AG09319 (cell line): ENCODE measurements at places on chromosomes 1 and 21.

DNA sequence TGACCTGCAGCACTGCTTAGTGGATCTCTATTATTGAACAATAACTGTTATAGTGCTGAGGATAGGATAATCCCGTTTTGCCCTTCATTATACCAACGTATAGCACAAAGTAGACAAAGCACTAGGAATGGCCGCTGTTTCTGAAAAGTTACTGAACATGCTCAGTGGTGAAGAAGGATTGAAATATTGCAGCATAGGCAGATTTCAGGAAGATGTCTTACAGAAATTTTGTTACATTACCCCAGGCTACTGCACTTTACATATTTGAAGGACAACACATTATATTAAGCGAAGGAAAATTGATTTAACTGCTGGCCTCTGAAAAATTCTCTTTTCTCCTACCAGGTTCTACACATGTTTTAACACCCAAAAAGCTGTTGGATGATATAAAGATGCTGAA, 48.5 kb downstream of the AKNAD1 start:
- DNase-seq = no peak

DNA sequence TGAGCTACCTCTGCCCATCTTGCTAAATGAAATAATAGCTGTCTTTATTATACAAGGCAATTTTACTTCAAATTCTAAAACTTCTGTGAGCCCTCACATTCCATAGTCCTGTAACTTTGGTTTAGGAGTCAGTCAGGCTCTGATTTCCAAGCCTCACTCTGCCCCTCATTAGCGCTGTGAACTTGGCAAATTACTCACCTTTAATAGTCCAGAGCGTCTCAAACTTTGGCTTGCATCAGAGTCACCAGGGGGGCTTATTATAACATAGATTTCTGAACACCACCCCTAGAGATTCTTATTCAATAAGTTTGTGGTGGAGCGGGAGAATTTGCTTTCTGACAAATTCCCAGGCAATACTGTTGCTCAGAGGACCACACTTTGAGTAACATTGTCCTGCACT, 126.2 kb upstream of the FGGY start:
- no peak for DNase-seq

GRCh38 chr21:33135925-33136324, 66.0 kb downstream of the OLIG1 start:
- DNase-seq = no peak

DNA sequence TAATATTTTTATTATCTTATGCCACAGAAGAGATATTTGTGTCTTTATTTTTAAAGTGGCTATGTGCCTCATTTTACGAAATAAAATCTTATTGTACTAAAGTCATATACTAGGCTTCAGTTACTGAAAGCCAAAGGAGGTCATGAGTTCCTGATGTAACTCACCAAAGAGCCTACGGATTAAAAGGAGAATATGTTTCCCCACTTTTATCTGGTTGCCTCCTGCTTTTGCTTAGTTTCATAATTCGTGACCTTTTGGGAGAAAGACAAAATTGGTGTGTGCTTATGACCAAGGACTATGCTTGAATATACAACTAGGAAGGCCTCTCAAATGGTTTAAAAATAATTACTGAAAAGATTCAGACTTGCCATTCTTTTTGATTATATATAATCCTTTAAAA, 18.2 kb upstream of the AHCTF1 start:
- DNase-seq = no peak

DNA sequence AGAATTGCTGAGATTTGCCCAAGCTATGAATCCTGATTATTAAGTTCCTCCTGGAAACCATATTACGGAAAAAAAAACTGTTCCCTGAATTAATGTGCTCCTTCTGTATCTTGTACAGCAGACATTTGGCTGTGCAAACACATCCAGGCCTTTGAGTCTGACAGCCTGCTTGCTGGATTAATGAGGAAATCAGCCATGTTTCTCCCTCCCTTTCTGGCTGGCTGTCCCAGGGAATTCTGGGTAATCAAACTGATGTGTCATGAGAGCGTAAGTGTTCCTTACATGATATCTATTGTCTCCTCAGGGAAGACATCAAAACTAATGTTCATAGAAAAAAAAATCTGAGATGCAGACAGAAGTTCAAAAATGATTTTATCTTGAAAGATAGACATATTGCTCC, 18.8 kb downstream of the PGBD5 start:
- DNase-seq = no peak

DNA sequence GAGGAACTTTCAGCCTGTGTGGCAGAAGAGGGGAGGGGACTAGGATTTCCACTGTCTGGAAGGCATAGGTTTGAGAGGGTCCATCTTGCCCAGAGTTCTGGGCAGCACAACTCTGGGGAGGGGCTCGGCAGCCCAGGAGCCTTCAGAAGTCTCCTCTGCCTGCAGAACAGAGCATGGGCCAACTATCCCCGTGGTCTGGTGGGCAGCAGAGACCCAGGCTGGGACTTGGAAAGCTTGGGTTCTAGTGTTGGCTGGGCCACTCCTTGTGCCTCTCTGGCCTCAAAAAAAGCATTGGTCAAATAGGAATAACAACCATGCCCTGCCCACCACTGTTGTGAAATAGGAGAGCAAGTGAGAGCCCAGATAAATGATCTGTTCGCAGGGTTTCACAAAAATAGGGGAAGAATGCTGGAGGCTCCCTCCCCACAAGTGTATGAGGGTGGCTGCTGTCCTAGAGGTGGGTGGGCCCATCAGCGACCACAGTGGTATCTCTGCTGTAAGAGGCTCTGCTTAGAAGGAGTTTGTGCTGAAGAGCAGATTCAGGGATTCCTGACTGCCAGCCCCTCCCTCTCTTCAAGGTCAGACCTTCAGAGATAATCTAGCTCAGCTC, 8.9 kb downstream of the EPHA10 start:
- DNase-seq = no peak

GRCh38 chr21:21324297-21324696, 326.1 kb downstream of the NCAM2 start:
- DNase-seq = no peak

GRCh38 chr1:174928541-174928940, 71.2 kb upstream of the CACYBP start:
- DNase-seq = no peak

- no peak for DNase-seq
Measured at GRCh38 chr1:217012659-217013058, 289.4 kb upstream of the ESRRG start.

- DNase-seq = no peak
Measured at GRCh38 chr1:200733907-200734306, 4.8 kb upstream of the CAMSAP2 start.

DNA sequence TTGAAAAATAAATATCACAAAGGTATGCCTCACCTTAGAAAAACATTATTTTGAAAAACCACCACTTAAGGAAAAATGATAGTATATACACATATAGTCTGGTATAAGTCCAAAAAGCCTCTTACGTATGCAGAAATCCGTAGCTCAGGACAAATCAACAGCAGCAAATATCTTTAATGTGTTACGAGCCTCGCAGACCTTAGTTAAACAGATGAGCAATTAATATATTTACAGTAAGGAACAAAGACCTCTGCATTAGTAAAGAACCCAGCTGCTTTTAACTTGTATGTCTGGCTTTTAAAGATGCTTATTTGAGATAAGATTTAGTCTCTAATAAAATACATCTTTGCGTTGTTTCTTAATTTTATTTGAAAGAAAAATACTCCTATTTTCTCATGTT, 79.9 kb upstream of the CHRM3 start:
- no peak for DNase-seq

DNA sequence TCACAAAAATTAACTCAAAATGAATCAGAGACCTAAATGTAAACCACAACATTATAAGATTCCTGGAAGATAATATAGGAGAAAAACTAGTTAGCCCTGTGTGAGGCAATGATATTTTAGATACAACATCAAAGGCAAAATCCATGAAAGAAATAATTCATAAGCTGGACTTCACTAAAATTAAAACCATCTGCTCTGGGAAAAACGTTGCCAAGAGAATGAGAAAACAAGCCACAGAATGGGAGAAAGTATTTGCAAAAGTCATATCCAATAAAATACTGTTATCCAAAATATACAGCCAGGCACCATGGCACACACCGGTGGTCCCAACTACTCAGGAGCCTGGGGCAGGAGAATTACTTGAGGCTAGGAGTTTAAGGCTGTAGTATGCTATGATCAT, 70.3 kb downstream of the SYF2 start:
- peak; percentile 52 for DNase-seq

- no peak for DNase-seq
Measured at GRCh38 chr21:20802631-20803260, 195.5 kb upstream of the NCAM2 start.

GRCh38 chr21:45580181-45580575, 37.9 kb upstream of the SLC19A1 start:
- no peak for DNase-seq

GRCh38 chr21:31872452-31873274, at the start of gene HUNK:
Gene HUNK, plus strand, starts transcription at chr21:31873020. Its CDS starts 655 bp downstream, at chr21:31873675.
- DNase-seq = no peak

DNA sequence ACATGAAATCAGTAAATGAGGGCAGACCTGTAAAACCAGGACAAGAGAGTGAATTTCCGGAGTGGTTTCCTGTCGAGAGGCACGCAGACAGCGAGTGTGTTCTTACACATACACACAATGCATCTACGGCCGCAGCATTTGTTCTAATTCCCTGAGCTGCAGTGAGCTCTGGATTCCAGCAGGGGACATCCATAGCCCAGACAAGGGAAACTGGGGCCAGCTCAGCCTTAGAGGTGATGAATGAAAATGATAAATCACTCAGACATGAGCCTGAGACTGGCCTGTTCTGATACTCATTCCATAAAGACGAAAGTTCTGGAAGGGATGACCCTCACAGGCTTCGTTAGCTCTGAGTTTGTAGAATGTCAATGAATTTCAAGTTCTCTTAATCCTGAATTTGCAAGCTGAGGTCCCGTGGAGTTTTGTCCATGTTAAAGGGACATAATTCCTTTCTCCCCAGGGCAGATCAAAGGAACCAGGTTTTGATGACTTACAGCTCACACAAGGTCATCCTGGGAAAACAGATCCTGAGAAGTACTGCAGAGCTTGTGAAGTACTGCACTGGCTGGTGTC, 207.9 kb upstream of the C1orf87 start:
- DNase-seq = peak; percentile 44

- DNase-seq = no peak
Measured at GRCh38 chr1:222114536-222115156, 372.8 kb upstream of the DUSP10 start.

GRCh38 chr1:60878323-60878722, 204.0 kb upstream of the NFIA start:
- no peak for DNase-seq
